GM23248 (cell line): ENCODE measurements at places on chromosomes 3 and 15.

DNA sequence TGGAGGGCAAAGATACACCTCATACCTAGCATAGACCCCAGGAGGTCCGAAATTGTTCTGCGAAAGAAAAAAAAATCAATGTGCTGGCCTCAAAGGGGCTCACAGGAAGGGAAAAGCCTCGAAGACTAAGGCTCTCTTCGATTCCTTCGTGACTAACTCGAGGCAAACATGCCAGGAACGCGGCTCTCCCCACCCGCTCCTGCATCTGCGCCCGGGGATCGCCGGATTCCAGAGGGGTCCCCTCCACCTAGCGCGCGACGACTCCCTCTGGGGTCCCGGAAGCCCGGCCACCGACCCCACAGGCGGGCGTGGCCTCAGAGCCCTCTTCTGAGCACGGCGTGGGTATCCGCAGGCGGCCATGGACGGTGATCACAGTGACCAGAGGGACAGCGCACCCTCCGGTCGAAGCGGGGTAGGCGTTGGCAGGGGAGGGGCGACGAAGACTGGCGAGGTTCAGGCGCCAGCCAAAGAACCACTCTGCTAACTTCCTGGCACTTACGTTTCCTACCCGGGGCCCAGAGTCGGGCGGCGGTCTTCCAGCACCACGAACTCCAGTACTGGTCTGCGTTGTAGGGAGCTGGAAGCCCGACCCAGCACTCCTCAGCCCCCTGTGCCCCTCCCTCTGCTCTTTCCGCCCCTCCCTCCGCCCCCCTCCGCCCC is 515 bp upstream of the EIF3J start:
- H3K4me3 ChIP-seq: peak overlapping the region; percentile 93
- peaks cover 29% of the 10 kb centered on the region for H3K4me1 ChIP-seq

GRCh38 chr3:101181801-101182200 is 138.6 kb downstream of the IMPG2 start:
- no peak overlapping the region for H3K27ac ChIP-seq
- no peak for DNase-seq
- H3K27me3 ChIP-seq: no peaks in the 10 kb centered on the region
- peaks cover 5% of the 10 kb centered on the region for H3K4me1 ChIP-seq
- no peak overlapping the region for H3K4me3 ChIP-seq
- H3K36me3 ChIP-seq: no peaks in the 10 kb centered on the region

GRCh38 chr3:44080474-44081072 is 161.1 kb upstream of the TOPAZ1 start:
- DNase-seq: no peak
- H3K27me3 ChIP-seq: no peaks in the 10 kb centered on the region
- no peak overlapping the region for H3K27ac ChIP-seq
- H3K4me1 ChIP-seq: no peaks in the 10 kb centered on the region
- no peaks in the 10 kb centered on the region for H3K36me3 ChIP-seq
- H3K4me3 ChIP-seq: no peak overlapping the region

- no peaks in the 10 kb centered on the region for H3K36me3 ChIP-seq
- peak; percentile 65 for DNase-seq
- no peak overlapping the region for H3K27ac ChIP-seq
- H3K4me1 ChIP-seq: peaks cover 16% of the 10 kb centered on the region
- H3K27me3 ChIP-seq: no peaks in the 10 kb centered on the region
Measured at GRCh38 chr3:150495563-150496168, 50.6 kb downstream of the SERP1 start.
